ENCODE measurements at places on chromosomes 11 and 22.
A peak's percentile ranks its signal among the peaks of the same experiment; 100 is the strongest.

- peak; percentile 98 for DNase-seq
These were observed at the start of gene EHD1 for GRCh38 chr11:64878494-64879243. Gene EHD1 (minus strand): TSS chr11:64878621. CDS start chr11:64878464, 157 bp downstream.

DNA sequence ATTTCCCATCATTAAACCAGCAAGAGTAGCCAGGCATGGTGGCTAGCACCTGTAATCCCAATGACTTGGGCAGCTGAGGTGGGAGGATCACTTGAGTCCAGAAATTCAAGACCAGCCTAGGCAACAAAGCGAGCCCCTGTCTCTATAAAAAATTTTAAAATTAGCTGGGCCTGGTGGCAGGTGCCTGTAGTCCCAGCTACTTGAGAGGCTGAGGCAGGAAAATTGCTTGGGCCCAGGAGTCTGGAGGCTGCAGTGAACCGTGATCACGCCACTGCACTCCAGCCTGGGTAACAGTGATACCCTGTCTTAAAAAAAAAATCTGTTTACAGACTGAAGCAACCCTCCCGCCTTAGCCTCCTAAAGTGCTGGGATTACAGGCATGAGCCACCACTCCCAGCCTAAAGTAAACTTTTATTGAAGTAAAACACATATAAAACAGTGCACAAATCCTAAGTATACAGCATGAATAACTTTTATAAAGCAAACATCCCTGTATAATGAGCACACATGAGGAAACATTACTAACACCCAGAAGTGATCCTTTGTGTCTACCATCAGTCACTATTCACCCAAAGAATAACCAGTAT is 12.6 kb downstream of the UCP3 start:
- DNase-seq: no peak

DNA sequence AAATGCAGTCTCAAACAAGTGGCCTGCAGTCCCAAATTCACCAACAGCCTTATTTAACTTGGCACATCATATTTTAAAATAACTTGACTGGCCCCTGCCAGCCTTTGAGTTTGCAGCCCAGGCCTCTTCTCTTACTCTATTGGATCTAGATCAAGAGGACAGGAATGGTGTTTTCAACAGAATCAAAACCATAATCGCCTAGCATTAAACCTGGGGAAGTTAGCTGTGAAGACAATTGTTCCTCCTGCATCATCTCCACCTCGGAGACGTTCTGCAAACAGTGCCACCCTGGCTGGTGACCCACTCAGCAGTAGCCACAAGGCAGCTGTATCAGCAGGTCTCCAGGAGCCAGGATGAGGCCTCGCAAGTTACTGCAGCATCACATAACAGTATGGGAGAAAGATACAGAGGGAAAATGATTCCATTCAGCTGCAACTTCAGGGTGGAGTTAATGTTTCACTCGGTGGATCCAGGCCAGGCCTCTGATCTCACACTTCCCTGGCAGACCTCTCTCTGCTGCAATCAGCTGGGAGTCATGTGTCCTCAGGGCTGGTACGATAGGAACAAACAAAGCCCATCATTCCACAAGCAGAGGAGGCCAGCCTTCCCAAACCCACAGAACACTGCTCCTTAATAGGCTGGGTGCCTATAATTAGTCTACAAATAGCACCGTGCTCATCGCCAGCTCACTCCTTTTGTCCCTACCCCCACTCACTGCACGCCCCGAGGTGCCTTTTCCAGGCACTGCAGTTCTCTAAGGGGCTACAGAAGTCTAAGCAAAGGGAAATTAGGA is 18.6 kb upstream of the SCN2B start:
- DNase-seq: no peak

GRCh38 chr11:125062931-125063428 is at the start of gene SLC37A2:
Gene SLC37A2 (plus strand): TSS chr11:125063305. CDS start chr11:125063368, 63 bp downstream.
- peak; percentile 68 for DNase-seq

- no peak for DNase-seq
These were observed 732 bp upstream of the SORL1 start for GRCh38 chr11:121451178-121451985.

GRCh38 chr22:33580310-33580709 is 340.0 kb downstream of the LARGE1 start:
- no peak for DNase-seq

DNA sequence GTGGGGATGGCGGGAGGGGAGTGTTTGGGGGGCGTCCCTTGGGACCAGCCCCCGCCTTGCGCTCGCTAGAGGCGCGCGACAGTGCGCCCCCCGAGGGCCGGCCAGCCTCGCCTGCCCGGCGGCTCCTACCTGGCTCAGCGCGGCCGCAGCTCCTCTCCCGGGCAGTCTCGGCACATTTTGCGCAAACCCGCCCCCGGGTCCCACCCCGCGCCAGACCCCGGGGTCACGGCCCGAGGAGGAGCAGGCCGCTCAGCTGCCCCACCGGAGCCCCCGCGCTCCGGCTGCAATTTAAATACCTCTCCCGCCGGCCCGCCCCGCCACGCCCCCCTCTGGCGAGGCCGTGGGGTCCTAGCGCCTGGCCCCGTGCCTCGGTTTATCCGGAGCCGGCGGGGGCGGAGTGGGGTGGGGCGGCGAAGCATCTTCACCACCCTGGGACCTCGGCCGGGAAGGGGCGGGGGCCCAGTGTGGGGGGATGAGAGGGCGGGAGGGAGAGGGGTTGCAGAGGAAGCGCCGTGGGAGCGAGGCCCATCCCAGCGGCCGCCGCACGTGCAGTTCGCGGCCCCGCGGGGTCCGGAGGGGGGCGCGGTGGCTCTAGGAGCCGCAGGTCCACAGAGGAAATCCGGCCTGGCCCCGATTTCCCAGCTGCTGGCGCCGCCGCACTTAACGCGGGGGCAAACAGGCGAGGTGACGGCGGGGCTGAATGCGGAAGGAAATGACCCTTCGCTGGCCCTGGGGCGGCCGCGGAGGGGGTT is at the start of gene LRRC32:
LRRC32 (minus strand) TSS at position 263 of the 752 bp plus-strand sequence. CDS start 4,793 bp downstream, outside the sequence.
- DNase-seq: no peak

- DNase-seq: no peak
These were observed 2.9 kb downstream of the RIN1 start for GRCh38 chr11:66333220-66333877.

- DNase-seq: no peak
These were observed 7.9 kb downstream of the FAM118A start for GRCh38 chr22:45317551-45318167.

DNA sequence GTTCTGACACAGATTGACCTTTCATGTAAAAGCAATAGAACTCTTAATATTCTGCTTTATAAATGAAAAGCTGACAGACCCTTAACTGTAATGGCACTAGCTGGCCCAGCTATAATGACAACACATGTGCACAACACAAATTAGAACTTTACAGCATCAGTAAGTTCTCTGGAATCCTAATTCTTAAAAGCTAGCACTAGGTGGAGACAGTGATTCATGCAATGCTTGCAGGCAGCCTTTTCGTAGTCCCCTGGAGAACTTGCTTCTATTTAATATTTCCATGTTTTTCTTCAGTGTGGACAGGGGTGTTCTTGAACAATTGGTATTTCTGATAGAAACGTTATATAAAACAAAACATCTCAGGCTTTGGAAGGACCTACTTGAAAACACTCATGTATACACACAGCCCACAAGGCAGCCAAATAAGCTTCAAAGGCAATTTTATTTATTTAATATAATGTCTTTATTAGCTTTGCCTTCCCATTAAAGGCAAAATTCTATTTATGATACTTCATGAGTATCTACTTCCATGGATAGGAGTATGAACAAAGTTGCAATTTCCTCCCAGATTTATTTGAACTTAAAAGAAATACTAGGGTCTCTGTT is 374.3 kb upstream of the MPPED2 start:
- peak; percentile 9 for DNase-seq

GRCh38 chr11:70281156-70281609 is 10.7 kb downstream of the PPFIA1 start:
- no peak for DNase-seq

DNA sequence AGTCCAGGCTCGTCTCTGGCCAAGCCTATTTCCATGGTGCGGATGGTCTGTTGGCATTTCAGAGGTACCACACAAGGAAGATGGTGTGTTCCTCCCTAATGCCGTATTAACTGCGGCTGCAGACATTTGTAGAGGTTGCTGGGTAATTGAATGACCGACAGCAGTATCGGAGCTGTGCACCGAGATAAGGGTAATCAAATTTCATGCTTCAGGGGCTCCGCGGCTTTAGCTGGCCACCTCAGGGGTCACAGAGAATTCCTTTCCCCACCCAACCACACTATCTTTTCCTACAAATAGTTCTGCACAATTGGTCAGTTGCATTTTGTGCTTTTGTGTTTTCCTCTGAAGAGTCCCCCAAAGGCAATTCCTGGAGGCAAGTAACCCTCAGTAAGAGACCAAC is 297.4 kb downstream of the OPCML start:
- DNase-seq: no peak

DNA sequence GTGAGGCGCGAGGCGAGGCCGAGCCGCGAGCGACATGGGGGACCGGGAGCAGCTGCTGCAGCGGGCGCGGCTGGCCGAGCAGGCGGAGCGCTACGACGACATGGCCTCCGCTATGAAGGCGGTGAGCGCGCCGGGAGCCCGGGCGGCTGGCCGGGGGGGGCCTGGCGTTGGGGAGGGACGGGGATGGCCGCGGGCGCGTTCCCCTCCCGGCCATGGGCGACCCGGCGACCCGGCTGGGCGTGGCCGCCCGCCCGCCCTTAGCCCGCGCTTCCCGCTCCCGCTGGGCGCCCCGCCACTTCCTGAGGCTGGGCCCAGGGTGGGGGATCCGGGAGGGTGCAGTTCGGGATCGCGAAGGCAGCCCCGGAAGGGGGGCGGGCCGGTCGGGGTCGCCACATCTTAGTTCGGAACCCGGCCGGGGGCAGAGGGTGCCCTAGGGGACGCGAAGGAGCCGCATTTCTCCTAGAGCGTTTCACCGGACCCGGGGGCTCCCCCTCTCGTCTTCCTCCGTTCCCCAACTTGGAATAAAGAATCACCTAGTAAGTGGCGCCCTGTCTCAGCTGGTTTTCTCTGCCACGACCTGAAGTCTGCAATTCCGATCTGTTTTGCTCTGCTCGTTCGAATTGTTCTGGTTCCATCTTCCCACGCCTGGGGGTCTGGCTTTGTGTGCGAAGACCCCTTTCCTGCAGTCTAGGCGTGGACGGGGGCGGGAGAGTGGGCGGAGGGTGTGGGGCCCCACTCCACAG is 536 bp downstream of the YWHAH start:
- peak; percentile 21 for DNase-seq
